SK-MEL-5 (cell line): ENCODE measurements at places on chromosomes 1 and 21. TPM values are rescaled to one million over a fixed set of nuclear protein-coding genes. Genes with fewer than 3 reads are reported as not detected.

Gene FMO4
- 4.1 and 5.9 TPM in 2 replicates for total RNA-seq

- no peak for DNase-seq
Observed at GRCh38 chr1:118589238-118589846, 398.8 kb downstream of the TBX15 start.

- DNase-seq = no peak
Observed at GRCh38 chr21:43933199-43933598, 68.2 kb downstream of the AGPAT3 start.

DNA sequence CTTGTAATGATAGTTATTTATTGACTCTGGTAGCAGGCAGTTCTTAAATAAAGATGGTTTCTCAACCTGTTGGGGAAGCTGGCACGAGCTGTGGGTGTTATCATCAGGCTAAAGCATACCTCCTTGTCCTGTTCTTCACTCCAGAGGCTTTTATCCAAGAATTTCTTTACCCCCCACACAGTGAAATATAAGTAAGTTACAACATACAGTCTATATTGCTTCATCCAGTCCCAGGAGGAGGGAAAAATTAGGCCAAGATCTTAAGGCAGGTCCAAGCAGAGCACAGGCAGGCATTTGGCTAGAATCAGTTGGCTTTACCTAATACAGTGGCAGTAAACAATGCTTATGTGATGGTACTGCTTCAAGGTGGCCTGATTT is 6.3 kb downstream of the TMEM81 start:
- DNase-seq = no peak

Gene KCNA2
- total RNA-seq = under 0.01 and 0.24 TPM in 2 replicates

Gene RSBN1
- 5.9 and 7.6 TPM in 2 replicates for total RNA-seq

DNA sequence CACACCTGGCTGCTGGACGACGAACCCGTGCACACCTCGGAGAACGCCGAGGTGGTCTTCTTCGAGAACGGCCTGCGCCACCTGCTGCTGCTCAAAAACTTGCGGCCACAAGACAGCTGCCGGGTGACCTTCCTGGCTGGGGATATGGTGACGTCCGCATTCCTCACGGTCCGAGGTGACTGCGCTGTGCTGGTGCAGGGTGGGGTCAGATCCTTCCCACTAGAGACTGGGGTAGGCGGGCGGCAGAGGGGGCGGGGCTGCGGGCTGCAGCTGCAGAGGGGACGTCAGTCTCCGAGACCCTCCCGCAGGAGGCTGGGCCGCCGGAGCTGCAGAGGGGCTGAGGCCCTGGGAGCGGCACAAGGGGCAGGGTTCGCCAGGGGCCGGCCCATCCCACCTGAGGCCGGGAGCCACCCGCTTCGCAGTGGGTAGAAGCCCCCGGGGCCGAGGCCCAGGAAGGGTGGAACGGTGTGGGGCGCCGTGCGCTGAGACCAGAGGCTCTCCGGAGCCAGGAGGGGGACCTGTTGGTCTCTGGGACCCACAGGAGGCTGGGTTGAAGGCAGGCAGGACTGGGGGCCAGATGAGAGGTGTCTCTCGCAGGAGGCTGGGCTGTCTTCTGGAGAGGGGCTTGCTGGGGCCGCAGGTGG is 90.6 kb downstream of the TRIM11 start:
- no peak for DNase-seq

DNA sequence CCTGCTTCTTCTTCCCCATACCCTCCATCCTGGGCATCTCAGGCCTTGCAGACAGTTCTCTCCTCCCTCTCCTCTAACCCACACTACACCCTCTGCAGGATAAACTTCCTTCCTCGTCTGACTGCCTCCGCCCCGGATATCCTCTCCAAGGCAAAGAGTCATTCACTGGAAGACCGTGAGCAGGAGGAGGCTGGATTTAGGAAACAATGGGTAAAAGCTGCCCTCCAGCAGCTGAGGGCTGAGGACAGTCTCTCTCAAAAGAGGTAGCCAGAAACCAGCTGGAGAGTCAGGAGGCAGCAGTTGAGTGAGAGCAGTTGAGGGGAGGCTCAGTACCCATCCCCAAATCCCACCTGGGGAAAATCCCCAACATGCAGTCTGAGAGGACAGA is 1.4 kb downstream of the CSRP1 start:
- DNase-seq = peak; percentile 58

GRCh38 chr1:119416006-119416640 is 1.2 kb downstream of the HSD3B2 start:
- DNase-seq = no peak

- DNase-seq = no peak
Observed at GRCh38 chr1:223403184-223403815, 10.1 kb downstream of the CCDC185 start.

DNA sequence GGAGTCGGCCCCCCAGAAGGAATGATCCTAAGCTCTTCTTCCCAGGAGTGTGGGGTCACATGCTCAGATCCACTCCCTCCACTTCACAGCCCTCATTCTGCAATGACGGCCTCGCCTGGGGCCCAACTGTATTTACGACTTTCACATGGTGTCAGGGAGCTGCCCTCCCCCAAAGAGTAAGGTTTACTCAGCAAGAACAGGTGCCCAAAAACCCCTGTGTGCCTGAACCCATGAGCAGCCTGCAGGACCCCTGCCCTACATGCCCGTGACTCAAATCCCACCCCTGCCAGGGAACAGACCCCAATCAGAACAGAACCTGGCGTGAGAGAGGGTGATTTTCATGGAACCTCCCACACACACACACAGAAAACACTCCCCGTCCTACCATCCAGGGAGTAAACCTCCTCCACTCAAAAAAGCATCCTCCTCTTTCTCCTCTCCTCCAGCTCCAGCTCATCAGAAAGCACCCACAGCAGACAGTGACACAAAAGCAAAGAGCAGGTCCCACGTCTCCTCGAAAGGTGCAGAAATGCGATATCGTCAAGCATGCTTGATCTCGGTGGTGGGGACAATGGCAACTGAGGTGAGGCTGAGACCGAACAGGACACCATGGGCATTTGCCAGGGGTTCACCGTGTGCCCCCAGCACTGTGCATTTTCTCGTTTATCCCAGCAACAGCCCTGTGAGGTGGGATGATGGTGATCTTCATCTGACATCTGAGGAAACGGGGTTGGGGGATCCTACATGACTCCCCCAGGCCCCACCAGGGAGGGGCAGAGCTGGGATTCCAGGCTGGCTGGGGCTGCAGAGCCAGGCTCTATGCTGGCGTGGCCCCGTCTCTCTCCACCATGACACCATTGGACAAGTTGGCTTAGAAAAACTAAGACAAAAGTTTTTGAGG is 397.9 kb downstream of the NPHP4 start:
- no peak for DNase-seq

Gene PLA2G4A
- 35.7 TPM in 2 replicates for total RNA-seq

- no peak for DNase-seq
Observed at GRCh38 chr1:192846950-192847349, 38.1 kb downstream of the RGS2 start.

- no peak for DNase-seq
Observed at GRCh38 chr1:178172939-178173338, 79.0 kb downstream of the RASAL2 start.

DNA sequence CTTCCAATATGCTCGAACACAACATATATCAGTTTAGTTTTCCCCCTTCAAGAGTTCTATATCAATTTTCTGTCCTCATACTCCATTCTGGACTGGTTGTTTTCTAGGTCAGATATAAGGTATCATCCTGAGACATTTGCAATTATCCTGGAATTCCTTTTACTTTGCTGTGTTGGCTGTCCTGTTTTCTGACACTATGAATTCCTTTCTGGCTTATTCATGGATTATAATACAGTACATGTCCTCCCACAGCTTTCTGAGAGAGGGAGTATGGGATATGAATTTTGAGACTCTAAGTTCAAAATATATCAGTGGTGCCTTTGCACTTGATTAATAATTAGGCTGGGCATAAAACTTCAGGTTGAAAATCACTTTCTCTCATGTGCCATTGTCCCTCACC is 11.9 kb downstream of the PHTF1 start:
- DNase-seq = no peak

DNA sequence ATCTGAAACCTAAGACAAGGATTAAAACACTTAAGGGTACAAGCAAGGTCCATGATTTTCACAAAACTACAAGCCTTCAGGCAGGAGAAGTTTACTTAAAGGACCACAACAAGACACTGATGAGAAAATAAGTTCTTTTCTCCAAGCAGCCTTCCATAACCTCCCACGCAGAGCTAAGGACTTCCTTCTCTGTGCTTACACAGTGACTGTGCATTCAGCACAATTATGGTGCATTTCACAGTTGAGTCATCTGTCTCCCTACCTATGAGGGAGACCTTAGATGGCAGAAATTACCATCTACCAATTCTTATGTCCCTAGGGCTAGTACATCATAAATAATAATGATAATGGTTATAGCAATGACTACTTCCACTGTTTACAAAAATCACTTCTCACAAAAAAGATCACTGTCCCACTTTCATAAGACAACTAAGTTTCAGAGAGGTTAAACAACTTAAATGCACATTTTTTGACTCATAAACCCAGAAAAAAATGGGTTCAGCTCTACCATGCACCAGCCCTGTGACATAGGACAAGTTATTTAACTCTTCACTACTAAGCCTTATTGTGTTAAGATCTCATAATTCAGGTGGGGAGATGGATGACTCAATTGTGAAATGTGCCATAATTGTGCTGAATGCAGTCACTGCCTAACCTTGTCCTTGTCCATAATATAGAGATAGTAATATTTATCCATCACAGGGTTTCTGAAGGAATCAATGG is 45.3 kb downstream of the TARBP1 start:
- DNase-seq = no peak

DNA sequence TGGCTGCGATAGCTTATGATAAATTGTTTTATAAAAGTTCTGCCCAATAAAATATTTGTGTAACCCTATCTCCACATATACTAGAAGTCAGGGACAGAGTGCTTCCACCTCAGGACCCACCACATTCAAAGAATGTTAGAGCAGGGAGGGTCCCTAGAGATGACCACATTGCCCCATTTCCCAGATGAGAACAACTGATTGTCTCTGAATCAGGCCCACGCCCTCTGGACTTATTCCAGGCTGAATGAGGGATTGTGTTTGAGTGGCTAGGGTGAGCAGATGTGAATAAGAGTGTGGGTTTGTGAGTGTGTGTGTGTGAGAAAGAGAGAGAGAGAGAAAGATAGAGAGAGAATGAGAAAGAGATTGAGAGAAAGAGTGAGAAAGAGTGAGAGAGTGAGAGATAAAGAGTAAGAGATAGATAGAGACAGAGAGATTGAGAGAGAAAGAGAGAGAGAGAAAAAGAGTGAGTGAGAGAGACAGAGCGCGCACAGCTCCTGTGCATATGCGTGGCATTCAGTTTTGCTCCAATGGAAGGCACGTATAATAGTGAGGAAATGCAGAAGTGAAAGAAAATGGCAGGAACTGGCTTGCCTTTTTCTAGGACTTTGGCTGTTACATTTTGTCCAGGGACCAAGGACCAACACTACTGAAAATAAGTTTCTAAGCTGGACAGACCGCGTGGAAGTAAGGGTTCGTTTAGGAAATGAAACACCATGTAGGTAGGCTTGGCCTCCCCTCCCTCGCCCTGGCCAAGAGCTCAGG is 94.1 kb downstream of the ABCA4 start:
- DNase-seq = peak; percentile 21

DNA sequence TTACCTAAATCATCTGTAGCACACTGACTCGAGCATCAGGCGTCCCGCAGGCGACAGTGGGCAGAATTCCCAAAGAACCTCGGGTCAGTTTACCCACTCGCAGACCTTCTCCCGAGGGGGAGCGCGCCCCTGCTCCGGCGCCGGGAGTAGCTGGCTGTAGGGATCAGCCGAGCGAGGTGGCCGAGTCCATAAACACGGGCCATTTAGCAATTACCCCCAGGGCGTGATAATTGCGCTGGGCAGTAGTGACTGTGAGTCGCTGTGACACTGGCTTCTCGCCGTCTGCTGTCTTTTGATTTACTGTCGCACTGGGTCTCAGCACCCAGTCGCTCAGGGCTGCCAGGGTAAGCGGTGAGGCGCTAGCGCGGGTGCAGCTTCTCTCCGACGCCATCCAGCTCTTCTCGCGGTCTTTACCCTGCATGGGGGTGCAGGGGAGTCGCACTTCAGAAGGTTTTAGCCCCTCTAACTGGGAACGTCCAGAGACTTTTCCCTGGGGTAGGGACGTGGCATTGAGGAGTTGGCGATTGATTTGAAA is 16.2 kb downstream of the HLX start:
- DNase-seq = no peak

DNA sequence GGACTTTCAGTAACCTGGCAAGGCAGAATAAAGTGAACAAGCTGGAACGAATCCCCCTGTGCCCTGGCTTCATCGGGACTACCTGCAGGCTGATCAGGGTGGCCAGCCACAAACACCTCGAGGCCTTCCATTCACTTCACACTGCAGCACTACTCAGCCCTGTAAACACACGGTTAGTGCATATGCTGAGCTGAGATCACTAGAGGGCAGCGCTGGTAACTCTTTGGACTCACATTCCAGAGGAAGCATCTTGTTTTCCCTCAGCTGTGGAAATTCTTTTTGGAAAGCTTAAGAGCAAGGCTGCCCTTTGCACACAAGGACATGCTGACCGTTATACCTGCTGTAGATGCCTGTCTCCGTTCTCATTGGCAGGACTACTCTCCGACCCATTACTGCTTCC is 32.1 kb downstream of the PCSK9 start:
- peak; percentile 61 for DNase-seq

GRCh38 chr1:218588540-218589172 is 243.5 kb downstream of the TGFB2 start:
- no peak for DNase-seq
